ENCODE measurements at places on chromosomes 7 and 10.
A peak's percentile ranks its signal among the peaks of the same experiment; 100 is the strongest.

DNA sequence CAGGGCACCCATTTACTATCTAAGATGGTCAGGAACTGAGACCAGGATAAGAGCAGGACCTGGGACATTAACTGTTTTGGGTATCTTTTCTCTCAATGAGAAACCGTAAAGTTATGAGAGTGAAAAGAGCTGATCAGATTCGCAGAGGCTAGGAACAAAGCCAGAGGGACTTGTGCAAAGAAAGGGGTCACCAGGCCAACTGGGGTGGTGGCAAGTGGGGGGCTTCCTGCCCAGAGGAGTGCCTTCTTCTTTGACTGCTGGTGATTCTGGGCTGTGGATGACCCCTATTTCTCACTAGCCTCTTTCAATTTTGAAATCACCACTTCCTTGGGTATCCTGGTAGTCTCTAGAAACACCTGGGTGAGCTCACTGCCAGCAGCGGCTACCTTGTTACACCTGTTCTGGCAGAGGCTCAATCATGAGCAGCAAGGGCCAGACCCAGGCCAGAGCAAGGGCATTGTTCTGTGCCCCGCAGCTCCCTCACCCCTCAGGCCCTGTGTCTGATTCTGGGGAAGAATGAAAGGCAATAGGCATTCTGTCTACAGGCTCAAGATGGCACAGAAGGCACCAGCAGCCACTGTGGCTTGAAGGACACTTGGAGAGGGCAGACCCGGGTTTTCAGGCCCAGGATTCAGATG lies 999 bp downstream of the SFTPD start:
- no peak for DNase-seq

DNA sequence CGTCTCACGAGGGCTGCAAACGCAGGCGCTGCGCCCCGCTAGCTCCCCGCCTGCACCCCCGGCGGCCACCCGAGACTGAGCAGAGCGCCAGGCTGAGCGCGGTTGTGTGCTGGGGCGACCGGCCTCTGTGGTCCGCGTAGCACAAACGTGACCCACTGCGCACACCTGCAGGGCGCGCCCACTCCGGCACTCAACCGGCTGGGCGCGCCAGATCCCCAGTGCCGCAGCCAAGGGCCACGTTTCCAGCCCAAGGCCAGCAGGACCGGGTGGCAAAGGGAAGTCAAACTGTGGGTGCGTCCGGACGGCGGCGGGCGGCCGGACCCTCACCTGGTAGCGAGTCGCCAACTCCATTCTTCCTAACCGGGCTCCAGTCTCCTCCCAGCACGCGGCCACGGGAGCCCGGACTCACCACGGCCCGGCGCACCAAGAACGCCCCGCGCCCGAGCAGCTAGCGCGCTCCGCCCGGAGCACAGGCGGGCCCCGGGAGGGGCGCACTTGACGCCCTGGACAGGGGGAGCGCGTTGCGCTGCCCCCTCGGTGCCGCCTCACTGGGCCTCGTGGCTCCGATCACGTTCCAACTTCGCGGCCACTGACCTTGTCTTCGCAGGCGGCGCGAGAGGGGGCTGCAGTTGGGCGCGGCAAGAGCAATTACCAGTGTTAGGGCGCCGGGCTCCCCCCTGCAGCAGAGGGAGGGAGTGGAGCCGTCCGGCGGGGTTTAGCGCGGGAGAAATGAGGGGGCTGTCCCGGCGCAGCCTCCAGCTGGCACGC lies at the start of gene CDCA7L:
Gene CDCA7L (minus strand): TSS at position 446 of the 768 bp plus-strand sequence. CDS start 95 bp downstream, at position 351.
- DNase-seq: peak; percentile 89

GRCh38 chr10:89122433-89123051 lies 84.6 kb downstream of the CH25H start:
- no peak for DNase-seq

DNA sequence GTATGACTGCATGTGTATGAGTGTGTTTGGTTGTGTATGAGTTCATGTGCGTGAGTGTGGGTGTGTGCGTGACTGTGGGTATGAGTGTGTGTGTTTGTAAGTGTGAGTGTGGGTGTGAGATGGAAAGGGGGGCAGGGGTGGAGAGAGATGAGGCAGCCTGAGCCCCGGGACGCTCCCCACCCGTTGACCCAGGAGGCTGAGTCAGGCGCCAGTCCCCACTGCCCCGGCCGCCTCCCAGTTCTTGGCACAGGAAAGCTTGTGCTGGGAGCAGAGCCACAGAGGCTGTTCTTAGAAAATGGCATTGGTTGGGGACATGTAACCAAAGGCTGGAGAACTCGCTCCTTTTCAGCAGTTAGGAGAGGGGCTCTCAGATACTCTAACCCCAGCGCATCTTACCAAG lies 27.8 kb upstream of the NUB1 start:
- DNase-seq: no peak

DNA sequence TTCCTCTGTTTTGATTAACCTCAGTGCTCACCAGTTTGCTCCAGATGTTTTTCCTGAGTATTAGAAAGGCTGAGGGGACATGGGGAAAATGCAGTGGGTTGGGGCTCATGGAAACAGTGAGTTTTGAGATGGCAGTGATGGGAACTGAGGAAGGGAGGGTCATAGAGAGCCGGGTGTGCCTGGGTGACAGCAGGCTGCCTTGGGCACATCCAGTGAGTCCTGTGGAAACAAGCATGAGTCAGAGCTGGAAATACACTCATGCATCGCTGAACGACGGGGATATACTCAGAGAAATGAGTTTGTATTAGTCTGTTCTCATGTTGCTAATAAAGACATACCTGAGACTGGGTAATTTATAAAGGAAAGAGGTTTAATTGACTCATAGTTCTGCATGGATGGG lies 202.2 kb downstream of the TMEM178B start:
- no peak for DNase-seq

GRCh38 chr7:85447004-85447403 lies 260.1 kb upstream of the SEMA3D start:
- no peak for DNase-seq

DNA sequence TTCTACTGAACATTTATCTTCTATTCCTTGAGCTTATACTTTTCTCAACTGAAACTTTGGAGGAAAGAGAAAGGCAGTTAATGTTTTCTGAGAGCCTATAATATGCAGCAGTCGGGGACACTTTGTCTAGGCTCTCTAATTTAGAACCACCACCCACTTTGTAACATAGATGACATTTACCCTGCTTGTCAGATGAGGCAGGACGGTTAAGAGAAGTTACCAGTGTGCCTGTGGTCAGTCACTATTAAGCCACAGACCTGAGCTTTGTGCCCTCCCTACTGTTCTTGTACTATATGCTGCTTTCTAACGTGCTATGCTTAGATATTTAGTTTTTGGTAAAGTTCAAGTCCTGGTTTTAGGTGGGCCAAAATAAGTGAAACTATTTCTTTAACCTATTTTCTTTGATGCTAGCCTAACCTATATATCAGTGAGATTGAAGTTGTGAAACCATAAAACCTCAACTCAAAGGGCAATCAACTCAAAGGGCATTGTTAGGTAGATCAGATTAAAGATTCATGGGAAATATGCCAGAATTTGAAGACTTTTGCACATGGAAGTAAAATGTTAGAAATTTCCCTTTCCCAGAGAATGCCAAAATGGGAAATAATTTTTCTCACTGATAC lies 156.5 kb upstream of the AGR3 start:
- DNase-seq: no peak

- no peak for DNase-seq
Measured at GRCh38 chr7:87575521-87575920, 25.2 kb downstream of the ABCB1 start.

DNA sequence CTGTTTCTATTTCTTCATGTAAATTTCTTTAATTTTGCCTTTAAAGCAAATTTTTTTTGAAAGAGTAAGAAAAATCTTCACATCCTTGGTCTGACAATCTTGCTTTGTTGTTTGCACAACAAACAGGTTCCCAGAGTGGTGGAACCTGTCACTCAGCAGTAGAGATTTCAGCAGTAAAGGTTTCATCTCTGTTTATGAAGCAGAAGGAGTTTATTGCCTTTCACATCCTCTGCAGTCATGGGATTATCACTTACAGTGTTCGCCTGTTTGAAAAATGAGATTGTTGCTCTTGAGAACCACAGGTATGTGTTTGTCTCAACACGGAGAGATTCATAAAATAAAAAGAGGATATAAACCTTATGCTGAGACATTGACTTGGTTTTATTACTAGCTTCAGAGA lies 342.6 kb downstream of the IPMK start:
- no peak for DNase-seq

GRCh38 chr7:24283897-24284698 lies at the start of gene NPY:
NPY (plus strand) TSS chr7:24284190; CDS start chr7:24285241, 1,051 bp downstream.
- DNase-seq: peak; percentile 26

DNA sequence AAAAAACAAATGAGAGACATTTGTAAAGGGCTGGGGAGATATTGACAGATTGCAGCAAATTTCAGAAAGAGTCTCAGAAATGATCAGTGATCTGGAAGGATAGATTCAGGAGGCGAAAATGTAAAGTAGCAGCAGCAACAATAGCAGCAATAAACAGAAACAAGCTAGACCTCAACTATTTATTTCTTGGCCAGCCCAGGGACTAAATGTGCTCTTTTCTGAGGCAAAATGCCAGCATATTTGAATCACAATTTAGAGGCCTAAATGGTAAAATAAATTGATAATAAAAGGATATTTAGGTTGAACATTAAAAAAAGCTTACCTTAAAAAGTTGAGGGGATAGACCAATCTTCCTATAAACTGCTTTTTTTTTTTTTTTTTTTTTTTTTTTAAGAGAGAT lies 134.6 kb upstream of the ITGB1 start:
- no peak for DNase-seq

- no peak for DNase-seq
Measured at GRCh38 chr10:130128062-130128781, 8.0 kb upstream of the GLRX3 start.

DNA sequence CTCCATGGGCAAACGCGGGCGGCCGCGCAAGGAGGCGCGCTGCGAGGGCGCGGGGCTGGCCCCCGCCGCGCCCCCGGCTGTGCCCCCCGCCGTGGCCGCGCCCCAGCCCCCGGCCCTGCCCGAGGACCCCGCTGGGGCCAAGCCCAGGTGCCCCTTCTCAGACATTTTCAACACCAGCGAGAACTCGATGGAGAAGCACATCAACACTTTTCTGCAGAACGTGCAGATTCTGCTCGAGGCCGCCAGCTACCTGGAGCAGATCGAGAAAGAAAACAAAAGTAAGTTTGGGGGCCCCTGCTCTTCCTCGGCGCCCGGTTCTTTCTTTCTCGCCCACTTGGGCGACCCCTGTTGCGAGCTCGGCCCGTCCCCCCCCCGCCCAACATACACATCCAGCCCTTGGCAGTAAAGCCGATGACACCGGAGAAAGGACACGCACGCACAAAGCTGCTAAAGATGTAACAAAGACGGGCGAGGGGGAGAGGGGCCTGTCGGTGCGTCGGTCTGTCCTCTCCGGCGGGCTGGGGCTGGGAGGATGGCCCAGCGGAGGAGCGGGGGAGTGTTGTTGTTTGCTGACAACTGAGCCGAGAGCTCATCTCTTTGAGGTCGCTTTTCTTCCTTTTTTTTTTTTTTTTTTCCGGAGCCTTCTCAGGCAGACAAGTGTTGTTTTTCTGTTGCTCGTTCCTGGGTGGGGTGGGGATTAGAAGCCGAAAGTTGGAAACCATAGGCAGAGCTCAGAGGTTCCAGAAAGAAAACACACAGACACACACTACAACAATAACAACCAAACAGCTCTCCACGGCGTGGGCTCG lies 604 bp downstream of the MXI1 start:
- peak; percentile 73 for DNase-seq

DNA sequence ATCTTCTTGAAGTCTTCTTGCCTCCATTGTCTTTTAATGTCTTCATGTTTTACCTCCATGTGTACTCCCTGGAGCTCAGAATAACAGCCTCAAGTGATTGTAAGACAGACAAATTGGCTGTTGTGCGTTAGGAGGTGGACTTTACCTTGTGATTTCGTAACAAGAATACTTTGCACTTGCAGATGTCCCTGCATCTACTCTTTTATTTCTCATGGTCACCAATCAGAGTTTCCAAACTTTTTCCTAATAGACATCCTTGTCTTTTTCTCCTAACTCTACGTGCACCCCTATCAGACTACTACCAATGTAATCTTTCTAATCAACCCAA lies 172.3 kb downstream of the NRP1 start:
- no peak for DNase-seq

DNA sequence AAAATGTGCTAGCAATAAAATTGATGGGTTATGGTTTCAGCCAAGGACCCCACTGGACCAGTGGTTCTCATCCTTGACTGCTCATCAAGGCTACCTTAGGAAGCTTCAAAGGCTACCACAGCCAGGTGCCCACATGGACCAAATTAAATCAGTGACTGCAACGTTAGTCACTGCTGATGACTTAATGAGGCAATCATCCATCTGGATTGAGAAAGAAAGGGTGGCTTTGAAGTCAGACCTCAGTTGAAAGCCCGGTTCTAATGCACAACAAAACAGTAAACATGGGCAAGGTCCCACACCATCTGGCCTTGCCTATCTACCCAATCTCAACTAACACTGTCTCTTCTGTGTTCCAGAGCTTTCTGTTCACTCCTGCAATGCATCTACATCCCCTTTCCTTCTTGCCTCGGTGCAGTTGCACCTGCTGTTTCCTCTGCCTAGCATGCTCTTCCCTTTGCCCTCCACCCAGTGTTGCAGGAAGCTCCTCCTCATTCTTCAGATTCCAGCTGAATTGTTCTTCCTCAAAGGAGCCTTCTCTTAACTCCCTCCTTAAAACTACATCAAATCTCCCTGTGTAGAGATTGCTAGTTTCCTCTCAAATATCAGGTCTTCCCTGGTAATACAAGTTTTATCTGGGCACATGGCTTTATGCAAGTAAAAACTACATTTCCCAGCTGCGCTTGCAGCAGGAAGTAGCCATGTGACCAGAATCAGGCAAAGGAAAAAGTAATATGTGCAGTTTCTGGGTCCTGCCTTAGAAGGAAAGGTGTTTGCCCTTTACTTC lies 10.3 kb upstream of the KCNK18 start:
- no peak for DNase-seq

DNA sequence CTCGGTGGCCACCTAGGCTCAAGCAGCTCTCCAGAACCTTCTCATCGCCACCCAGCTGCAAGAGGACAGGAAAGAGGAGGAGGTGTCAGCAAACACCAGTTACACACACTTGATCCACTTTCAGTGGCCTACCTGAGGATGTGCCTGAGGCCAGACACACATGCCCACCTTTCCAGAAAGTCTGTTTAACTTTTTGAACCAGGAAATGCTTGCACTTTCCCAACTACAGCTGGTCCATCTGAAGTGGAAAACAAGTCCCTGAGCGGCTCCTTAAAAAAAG lies 15.7 kb upstream of the CYREN start:
- peak; percentile 39 for DNase-seq

GRCh38 chr10:72085864-72086465 lies 2.4 kb downstream of the SPOCK2 start:
- DNase-seq: peak; percentile 18

DNA sequence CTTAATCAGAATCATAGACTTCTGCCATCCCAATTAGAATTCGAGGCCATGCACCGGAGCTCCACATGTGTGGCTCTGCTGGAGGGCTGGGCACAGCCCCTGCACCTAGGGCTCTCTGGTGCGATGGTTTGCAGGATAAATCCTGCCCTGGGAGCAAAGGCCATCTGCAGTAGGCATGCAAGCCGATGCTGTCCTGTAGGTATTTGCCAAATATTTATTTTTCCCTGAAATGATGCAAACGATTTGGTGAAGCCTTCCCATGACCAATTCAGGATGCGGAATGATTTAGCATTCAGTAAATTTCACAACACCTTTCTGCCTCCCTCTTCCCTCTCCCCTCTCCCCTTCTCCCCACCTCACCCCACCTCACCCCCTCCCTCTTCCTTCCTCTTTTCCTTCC lies 170.6 kb downstream of the EBF3 start:
- DNase-seq: no peak
